Activated CD4-positive, alpha-beta T cell treated with anti-CD3 and anti-CD28 coated beads, Interleukin-2, amount 50 U/mL, for 4 hours (primary cell): ENCODE measurements at places on chromosomes 1 and 21.

DNA sequence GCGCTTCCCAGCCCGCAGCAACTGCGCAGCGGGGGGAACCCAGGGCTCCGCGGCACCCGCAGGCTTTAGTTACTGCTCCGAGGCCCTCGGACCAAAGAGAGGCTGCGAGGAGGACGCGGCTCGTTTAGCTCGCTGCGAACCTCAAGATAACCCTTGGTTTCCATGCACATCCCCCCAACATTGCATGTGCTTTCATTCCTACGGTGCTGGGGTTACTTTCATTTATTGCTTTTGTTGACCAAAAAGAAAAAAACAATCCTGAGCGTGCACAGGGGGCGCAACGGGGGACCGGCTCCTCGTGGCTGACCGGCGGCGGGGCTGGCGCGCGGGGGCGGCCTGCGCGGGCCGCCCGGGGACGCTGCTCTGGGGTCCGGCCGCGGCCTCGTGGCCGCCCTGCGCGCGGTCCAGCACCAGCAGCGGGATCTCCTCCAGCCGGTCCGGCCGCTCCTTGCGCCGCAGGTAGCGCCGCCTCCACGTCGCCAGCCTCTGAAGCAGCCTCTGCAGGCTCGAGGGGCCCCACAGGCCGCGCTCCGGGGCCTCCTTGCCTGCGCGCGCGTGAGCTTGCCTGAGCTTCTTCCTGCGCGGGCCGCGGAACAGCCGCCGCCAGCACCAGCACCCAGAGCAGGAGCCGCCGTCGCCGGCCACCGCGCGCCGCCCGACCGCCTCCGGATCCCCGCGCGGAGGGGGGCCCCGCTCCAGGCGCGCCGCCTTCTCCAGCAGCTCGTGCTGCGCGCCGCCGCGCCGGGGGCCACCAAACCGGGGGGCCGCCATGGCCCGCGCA is 77.4 kb downstream of the DESI2 start:
- DNase-seq: no peak

- no peak for DNase-seq
Measured at GRCh38 chr1:209626346-209627026, 25.7 kb downstream of the LAMB3 start.

DNA sequence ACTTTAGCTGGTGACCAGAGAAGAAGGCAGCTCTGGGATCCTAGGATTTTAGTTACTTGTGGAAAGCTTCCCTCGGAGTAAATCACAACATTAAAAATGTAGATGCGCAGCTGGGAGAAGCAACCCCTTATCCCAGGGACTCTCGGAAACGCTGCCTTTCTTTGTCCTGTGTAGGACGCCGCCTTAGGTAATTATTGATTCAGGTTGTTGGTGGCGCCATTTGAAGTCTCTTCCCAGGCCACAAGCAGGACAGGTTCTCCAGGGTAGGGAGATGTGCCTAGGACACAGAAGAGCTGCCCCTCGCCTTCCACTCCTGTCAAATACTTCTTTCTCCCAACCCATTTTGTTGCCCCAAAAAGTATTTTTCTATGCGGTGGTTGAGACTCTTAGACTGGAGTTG is 10.3 kb downstream of the SLC37A1 start:
- DNase-seq: no peak

DNA sequence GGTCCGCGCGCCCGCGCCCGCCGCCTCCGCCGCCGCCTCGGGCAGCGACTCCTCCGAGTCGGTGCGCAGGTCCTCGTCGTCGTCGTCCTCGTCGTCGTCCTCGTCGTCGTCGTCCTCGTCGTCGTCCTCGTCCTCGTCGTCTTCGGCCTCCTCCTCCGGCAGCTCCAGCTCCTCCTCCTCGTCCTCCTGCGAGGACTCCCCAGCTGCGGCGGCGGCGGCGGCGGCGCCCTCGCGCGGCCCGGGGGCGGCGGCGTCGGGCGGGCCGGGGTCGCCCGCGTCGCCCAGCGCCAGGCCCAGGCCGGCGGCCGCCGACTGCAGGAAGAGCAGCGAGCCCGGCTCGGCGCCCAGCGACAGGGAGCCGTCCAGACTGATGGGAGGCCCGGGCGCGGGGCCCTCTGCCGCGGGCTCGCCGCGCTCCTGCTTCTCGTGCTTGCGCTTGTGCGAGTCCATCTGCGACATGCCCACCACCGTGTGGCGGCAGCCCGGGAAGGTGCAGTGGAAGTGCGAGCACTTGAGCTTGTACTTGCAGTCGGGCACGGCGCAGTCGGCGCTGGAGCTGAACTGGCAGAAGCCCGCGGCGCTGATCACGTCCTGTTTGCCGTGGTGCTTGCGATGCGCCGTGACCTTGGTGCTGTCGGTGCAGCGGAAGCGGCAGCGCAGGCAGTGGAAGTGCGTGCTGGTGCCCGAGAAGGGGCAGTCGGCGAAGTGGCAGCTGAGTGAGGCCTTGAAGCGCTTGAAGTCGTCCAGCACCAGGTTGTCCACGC is 157.3 kb downstream of the CASZ1 start:
- DNase-seq: no peak
